Gastroesophageal sphincter (tissue), 4 donors: ENCODE measurements at places on chromosomes 1 and 21. TPM values are rescaled to one million over a fixed set of nuclear protein-coding genes. Genes with fewer than 3 reads are reported as not detected.

The NGF gene
- total RNA-seq: 3.2 TPM

- ATAC-seq: no peak
These were observed 209.9 kb downstream of the FAF1 start for GRCh38 chr1:50750021-50750619.

GRCh38 chr1:200464784-200465400, 55.1 kb upstream of the ZNF281 start:
- no peak for ATAC-seq

- no peak for ATAC-seq
These were observed 108.3 kb downstream of the FMN2 start for GRCh38 chr1:240199758-240200645.

The GSTM2 gene
- 32.2 TPM for total RNA-seq

DNA sequence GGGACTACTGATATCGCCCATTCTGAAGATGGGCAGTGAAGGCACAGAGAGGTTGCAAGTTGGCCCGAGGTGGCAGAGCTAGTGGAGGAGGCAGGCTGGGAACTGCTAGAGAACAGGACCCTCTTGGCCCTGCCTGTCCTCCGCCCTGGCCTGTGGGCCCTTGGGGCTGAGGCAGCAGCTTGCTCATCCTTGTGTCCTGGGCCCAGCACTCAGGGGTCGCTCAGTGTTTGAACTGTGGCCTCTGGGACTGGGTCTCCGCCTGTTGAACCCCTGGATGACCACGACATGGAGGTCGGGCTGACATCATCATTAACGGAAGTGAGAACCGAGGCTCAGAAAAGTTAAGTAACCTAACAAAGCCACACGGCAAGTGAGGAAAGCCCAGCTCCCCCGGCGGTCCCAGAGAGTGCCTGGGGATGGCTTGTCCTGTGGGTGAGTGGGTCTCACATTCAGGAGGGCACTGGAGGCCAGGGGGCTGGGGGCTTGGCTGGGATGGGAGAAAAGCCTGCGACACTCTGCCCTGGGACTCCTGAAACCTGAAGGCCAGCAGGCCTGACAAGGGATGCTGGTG, 23.0 kb upstream of the DDOST start:
- no peak for ATAC-seq

GRCh38 chr1:232713785-232714184, 83.9 kb upstream of the SIPA1L2 start:
- no peak for ATAC-seq

DNA sequence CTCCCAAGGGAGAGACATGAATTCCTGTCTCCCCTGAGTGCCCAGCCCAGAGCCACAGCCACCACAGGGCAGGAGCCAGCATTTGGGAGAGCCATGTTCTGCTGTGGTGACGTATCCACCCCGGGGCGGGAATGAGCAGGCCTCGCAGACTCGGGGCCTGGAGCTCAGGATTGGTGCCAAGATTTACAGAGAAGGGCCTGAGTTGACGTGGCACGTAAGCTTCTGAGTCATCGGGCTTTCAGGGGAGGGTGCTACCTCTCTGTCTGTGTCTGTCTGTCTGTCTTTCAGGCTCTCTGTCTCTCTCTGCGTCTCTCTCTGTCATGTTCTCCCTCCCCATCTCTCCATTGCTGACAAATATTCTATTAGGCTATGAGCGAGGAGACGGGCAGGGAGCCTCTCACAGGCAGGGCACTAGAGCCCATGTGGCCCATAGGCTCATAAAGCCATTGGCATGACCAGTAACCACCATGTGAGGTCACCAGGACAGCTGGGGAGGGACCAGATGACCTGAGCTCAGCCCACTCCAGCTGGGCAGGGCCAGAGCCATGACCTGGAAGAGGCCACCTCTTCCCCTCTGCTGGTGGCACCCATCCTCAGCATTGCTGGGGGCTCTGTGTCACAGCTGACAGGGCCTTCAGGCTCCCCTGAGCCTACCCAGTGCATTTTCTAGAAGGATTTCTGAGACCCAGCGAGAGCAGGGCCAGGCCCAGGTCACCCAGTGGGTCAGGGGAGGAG, 300.0 kb upstream of the VAMP3 start:
- peak; percentile 84 for ATAC-seq

- ATAC-seq: no peak
These were observed 630.5 kb upstream of the TMPRSS15 start for GRCh38 chr21:19034041-19034440.

GRCh38 chr1:246793356-246793896, 69.2 kb downstream of the SCCPDH start:
- ATAC-seq: no peak

DNA sequence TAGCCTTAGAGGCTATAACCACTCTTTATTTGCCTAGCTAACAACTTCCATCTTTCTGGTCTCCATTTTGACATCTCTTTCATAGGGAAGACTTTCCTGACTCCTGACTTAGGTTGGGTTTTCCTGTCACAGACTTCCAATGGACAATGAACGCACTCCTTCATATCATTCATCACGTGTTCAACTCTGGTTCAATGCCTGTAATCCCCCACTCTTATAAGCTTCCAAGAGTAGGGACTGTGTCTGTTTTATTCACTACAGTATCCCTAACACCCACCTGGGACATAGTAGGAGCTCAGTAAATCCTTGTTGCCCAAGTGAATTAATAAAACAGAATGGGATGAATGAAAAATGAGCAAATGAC, 4.6 kb downstream of the SLAMF1 start:
- no peak for ATAC-seq

DNA sequence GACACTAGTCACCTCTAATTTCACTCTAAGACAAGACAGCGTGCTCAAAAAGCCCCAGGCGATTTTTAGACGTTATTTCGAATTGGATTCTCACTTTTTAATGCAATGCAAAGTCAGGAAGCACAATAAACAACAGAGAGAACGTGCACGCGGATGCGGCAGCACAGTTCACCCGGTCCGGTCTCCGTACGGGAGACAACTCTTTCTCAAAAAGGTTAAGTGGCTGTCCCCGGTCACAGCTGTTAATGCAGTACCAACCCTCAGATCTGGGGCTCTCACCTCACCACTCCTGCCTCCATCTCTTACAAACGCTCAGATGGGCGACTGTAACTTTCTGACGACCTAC, 1.2 kb downstream of the HP1BP3 start:
- no peak for ATAC-seq

DNA sequence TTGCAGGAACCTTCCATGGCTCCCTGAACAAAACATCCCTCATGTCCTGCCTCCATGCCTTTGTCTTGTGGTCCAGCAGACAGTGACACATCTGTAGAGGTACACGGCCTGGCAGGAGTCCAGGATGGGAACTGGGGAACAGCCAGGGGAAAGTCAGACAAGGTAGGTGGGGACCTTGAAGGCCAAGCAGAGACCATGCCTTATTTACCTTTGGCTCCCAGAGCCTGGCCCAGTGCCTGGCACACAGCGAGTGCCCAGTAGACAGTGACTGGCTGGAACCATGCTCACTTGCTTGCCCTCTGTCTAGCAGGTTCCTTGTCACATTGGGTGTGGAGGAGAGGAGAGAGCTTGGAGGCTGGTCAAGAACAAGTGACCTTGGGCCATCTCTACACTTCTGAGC, 81.0 kb downstream of the BCAR3 start:
- ATAC-seq: no peak

- ATAC-seq: no peak
These were observed 41.5 kb downstream of the CEP350 start for GRCh38 chr1:179996099-179996498.

The FAM43B gene
- total RNA-seq: 1.3 TPM

DNA sequence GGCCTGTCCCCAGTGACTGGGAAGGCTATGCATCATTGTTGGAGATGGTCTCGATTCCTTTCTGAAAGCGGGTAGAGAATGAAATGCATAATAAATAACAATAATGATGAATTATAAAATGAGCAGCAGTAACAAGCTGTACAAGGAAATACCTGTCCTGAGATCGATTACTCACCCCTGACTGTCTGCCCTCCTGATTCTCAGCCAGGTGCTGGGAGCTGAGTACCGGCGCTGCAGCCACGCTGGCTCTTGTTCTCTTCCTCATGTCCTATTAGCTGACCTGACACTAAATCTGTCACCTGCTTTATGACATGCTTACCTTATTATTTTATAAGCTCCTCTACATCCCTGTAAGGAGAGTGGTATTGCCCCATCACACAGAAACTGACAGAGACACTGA, 3.4 kb downstream of the AGPAT3 start:
- ATAC-seq: no peak

The C2CD4D gene
- total RNA-seq: not detected
